ENCODE measurements at places on chromosomes 2 and 18.

DNA sequence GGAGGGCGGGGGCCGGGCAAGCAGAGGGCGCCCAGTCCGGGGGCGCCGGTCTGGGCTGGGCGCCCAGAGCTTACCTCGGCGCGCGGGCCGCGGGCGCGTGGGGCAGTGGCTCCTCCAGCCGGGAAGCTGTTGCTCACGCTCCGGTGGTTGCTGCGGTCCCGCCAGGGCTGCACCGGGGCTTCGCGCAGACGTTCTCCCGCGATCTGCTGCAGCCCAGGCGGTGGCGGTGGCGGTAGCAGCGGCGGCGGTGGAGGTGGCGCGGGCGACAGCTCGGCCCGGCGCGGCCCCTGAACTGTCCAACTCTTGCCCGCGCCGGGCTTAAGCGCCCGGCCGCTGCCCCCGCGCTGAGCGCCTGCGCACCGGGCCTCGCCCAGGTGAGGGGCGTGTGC is 391 bp downstream of the ZNF385B start:
- DNase-seq, result no peak

- DNase-seq, result no peak
These were observed 178.0 kb downstream of the RIT2 start for GRCh38 chr18:42937436-42937835.

DNA sequence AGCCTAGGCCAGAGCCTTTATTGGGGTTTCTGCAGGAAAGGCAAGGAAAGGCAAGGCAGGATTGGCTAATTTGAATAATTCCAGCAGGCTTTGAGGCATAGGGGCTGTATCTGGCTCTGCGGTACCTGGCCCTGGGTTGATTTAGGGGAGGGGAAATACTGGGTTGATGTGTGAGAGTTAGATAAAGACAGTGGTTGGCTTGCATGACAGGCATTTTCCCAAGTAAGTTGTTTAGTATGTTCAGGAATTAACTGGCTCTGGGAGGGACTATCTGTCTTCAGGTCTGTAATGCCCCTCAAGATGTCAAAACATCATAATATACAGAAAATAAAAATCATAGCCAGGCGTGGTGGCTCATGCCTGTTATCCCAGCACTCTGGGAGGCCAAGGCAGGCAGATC is 98.7 kb downstream of the UBR3 start:
- no peak for DNase-seq

DNA sequence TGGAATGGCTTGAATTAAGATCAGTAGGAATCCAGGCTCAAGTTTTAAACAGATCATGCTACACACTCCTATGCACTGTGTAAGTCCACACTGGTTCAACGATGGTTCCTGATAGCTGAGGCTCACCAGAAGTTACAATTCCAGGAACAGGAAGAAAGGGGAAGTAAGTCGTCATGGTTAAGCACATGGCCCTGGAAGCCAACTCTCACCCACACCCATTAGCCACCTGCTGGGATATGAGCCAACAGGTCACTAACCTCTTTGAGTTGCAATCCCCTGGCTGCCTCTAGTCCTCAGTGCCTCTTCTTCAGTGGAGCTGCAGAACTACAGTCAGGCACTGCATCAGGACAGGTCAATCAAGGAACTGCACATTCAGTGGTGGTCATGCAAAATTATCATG is 133.5 kb downstream of the TMEM182 start:
- DNase-seq, result no peak

DNA sequence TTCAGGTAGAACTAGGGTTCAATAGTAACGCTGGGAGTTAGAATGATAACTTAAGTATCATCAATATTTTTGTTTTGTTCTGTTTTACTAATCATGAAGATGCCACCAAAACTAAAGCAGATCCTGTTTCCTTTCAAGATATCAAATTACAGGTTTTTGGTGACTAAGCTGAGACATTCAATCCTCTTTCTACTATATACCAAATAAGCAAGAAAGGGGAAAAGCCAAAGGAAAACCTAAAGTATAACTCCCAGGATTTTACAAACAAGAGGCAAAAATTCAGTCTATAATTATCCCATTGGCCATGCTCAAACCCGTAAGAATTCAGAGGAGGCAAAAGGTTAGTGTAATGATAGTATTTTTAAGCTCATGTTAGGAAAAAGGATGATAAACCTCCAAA is 175.2 kb upstream of the CCDC150 start:
- DNase-seq, result no peak

DNA sequence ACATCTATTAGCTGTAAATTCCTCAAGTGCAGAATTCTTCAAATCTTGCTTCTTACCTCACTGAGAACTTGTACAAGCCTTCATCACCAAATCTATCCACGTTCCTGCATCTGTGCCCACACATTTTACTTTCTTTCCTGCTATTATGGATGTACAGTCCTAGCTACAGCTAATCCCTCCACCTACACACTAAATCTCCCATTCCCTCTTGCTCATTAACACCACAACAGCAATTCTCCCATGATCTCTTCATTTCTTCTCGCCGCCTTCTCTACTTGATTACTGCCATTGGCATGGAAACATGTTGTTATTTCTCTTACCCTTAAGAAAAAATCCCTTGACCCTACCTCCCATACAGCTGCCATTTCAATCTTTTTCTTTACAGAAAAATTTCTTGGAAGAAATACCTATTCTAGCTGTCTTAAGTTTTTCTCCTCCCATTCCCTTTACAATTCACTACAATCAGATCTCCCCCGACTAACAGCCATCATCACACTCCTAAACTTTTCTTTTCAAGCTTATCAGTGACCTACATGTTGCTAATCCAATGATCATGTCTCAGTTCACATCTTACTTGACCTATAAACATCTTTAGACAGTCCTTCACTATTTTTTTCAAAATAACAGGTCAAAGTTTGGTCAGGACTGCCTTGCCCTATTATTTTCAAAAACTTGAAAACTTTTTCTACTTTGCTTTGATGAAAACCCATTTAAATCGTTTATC is 41.0 kb downstream of the ROCK2 start:
- no peak for DNase-seq
